ENCODE measurements at places on chromosomes 3 and 15.

- DNase-seq = no peak
These were observed 10.3 kb upstream of the EIF1B start for GRCh38 chr3:40299130-40299720.

- no peak for DNase-seq
These were observed 36.6 kb upstream of the MTMR10 start for GRCh38 chr15:31027910-31028578.

DNA sequence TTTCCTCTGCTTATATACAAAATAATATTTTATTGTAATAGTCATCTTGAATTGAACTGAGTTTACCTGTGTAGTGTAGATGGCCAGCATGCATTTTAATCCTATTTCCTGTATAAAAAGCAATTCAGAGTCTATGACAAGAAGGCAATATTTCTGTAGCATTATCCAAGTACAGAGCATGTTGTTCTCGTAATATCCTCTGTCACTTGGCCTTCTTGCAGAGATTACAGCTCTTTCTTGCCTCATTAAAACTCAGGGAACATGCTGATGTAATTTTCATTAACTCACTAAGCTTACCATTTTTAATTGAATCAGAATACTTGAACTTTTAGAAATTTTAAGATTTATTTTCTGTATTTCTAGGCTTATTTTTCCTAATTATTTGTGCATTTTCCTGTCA lies 203.3 kb upstream of the AGTR1 start:
- no peak for DNase-seq

- no peak for DNase-seq
These were observed 720.9 kb downstream of the DIPK2A start for GRCh38 chr3:144692488-144692887.

GRCh38 chr15:38558372-38559059 lies 6.1 kb downstream of the RASGRP1 start:
- no peak for DNase-seq

GRCh38 chr3:114608293-114608692 lies 314.5 kb downstream of the TIGIT start:
- no peak for DNase-seq

DNA sequence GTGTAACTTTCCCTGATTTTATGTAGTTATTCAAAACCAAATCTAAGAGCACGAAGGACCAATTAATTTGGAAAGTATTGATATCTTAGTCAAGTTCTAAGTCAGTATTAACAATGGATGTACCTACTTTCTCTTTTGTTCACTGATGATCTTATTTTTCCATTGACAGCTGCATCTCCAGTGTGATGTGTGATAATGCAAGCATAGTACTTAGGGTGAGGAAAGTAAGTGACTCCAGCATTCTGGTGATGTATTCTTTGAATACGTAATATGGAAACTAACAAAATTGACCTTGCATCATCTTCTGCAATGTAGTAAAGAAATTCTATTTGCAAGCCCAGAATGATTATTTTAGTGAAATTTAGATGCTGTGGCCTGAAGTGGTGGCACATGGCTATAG lies 22.4 kb downstream of the FBXW12 start:
- DNase-seq = no peak

GRCh38 chr3:131535596-131535995 lies 32.8 kb upstream of the MRPL3 start:
- no peak for DNase-seq

DNA sequence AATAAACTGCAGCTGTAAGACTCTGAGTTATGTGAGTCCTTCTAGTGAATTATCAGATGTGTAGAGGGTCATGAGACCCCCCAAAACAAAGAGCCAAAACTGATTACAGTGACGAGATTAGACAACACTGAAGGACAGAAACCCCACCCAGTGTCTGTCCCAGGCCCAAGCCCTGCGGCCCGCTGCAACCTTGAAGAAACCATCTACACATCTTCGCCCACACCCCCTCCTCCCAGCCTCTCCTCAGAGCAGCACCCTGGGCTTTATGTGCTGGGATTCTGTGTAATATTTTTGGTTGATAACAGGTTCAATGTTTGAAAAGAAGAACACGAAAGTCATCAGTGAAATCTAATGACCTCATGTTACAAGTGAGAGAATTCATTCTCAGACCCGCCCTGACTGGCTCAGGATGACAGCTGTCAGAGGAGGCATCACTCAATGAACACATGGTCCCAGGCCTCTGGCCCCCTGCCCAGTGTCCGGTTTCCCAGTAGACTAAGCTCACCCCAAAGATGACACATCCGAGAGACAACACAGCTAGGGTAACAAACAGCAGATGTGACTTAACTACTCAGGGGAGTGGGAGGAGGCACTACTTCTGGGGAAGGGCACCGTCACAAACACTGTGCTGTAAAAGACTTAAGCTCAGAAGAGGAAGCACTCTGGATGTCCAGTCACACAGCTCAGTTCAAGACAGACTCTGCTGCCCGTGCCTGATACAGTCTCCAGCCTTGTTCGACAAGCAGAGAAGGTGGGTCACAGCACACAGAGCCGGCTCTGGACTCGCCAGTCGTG lies 48.9 kb downstream of the NIPA2 start:
- no peak for DNase-seq

DNA sequence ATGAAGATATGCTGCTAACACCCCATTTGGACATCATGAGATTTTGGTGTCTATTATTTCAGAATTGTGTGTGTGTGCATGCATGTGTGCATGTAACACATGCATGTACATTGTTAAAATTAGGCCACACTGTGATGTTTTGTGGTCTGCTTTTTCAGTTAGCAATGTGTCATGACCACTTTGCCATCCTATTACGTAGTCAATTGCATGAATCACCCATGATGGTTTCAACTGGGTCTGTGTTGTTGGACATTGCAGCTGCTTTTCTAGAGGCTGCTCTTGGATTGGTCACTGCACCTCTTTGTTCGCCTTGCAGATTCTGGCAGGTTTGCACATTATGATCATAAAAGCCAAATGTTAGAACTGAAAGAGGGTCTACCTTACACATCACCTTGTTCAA lies 101.0 kb upstream of the THBS1 start:
- DNase-seq = no peak

DNA sequence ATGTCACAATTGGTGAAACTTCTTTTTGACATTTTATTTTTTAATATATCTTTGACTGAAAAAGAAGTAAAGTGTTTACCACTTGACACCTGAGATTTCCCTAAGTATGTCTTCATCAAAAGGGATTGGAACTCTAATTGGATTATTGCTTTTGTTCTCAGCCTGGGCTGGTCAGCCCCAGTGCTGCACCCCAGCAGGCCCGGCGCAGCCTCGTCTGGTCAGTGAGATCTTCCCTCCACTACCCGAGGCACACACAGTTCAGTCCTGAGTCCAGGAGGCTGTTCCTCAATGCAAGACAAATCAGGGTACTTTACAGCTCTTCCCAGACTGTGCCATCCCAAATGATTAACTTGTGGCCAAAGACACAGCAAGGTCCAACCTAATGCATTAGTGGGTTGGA lies 146.9 kb upstream of the SEMA6D start:
- DNase-seq = no peak
